ENCODE measurements at places on chromosomes 11 and 22. TPM values are rescaled to one million over a fixed set of nuclear protein-coding genes. Genes with fewer than 3 reads are reported as not detected.

- no peak for DNase-seq
Measured at GRCh38 chr11:91922846-91923245, 301.8 kb upstream of the FAT3 start.

GRCh38 chr11:20656901-20657300 lies 12.5 kb upstream of the NELL1 start:
- no peak for DNase-seq

GRCh38 chr22:27628891-27629631 lies 172.5 kb downstream of the MN1 start:
- no peak for DNase-seq

DNA sequence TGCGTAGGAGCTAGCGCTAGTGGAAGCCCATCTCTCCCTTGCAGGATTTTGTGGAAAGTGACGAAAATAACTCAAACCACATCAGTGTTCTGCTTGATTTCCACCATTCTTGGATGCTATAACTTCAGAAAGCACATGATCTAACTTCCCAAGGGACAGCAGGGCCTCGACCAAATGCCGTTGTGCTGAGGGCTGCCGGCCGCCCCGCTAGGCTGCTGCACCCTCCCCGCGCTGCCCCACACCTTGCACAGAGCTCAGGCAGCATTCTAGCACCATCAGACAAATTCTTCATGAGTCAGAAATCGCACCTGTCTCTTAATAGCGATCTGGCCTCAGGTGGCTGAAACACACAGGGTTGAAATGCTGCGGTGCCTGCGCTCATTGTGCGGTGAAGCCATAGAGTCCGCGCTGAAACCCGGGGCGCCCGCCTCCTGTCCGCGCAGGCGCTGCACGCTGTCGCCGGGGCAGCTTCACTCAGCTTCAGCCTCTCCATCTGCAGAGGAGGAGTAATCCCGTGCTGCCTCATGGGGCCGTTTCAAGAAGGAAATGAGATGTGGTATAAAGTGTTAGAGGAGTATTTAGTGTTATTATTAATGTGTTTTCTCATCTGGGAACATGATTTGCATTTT lies 59.2 kb upstream of the B3GAT1 start:
- DNase-seq: no peak

- no peak for DNase-seq
Measured at GRCh38 chr22:19115628-19116027, 6.6 kb downstream of the DGCR2 start.

- no peak for DNase-seq
Measured at GRCh38 chr11:75591966-75592365, 29.9 kb downstream of the SERPINH1 start.

GRCh38 chr22:32620992-32621391 lies 146.4 kb downstream of the FBXO7 start:
- no peak for DNase-seq

GRCh38 chr11:113908098-113908497 lies 3.5 kb downstream of the HTR3B start:
- no peak for DNase-seq

DNA sequence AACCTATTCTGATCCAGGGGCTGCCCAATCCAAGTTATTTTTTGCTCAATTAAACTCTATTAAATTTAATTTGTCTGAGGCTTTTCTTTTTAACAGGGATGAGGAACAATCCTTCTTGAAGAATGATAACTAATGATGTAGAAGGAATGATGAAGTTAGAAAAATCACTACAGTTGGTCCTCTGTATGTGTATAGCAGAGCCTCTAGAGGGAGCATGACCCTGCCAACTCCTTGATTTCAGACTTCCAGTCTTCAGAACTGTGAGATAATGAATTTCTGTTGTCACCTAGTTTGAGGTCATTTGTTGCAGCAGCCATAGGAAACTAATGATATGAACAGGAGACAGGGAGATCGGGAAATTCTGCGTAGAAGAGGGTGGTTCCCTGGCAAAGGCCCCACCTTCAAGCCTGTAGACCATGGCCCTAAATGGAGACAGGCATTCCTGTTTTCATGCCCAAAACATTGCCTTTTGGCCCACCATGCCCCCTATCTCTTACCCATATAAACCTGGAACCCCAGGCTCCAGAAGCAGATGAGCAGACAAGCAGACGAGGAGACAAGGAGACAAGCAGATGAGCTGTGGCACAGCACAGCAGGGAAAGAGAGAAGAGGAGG lies 7.7 kb upstream of the QSER1 start:
- no peak for DNase-seq

- no peak for DNase-seq
Measured at GRCh38 chr11:131688048-131688693, 317.8 kb downstream of the NTM start.

DNA sequence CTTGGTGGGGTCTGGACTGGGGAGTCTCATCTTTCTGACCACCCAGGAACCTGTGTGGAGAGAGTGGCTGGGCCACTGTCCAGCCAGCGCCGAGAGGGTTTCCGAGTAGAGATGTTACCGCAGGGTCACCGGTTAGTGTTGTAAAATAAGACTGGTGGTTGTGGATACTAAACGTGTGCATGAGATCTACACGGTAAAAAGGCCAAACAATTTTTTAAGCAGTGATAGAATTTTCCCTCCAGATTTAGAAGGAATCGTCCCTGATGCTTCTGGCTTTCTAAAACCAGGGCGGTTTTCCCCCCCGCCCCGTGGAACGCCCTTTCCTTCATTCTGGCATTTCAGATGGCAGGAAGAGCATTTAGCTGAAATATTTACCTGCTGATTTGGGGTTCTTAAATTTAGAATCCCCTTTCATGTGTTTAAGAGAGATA lies 72.6 kb upstream of the PPARA start:
- DNase-seq: no peak

DNA sequence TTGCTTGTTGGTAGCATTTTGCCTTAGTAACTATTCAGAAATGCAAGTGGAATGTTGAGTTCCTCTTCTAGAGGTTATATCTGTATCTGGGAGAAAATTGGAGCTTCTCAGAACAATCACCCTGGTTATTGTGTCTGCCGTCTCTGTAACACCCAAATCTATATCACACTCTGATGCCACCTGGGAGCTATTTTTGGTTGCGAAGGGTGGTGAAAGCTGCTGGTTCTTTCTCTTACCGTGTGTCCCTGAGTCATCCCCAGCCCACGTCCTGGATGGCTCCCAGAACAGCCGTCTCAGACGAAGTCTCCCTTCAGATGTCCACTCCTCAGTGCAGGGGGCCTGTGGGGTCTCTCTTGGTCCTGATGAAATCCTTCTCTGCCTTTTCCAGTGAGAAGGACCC lies 83.5 kb downstream of the C22orf31 start:
- DNase-seq: no peak

DNA sequence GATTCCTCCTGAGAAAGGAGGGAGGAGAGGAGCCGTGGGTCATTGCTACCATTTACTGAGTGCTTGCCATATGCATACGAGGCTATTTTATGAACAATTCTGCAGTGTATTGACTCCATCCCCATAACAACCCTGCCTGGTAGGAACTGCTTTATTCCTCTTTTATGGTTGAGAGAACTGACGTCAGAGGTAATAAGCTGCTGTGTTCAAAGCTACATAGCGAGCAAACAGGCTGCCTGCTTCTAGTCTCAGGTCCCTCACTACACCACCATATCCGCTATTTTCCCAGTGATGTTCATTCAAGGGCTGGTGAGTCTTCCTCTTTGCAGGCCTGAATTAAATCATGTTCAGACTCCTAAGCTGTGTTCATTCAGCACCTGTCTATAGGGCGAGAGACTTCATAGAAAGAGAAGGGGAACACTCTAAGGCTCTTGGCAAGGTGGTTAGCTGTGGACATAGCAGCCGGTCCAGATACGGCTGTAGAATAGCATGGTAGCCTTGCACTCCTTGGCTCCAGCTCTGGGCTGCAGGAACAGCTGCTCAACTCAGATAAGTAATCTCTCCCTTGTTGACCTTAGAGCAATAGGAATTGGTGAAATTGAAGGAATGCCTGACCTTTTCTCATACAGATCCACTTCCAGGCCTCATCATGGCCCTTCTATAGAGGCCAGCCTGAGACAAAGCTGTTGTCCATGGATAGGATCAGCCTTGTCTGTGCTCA lies 82.6 kb downstream of the MICAL2 start:
- no peak for DNase-seq

GRCh38 chr11:34072832-34073231 lies 21.3 kb downstream of the CAPRIN1 start:
- DNase-seq: no peak

GRCh38 chr11:125128450-125128849 lies 17.0 kb upstream of the TMEM218 start:
- no peak for DNase-seq

- DNase-seq: no peak
Measured at GRCh38 chr11:20102397-20102796, 57.9 kb downstream of the DBX1 start.

DNA sequence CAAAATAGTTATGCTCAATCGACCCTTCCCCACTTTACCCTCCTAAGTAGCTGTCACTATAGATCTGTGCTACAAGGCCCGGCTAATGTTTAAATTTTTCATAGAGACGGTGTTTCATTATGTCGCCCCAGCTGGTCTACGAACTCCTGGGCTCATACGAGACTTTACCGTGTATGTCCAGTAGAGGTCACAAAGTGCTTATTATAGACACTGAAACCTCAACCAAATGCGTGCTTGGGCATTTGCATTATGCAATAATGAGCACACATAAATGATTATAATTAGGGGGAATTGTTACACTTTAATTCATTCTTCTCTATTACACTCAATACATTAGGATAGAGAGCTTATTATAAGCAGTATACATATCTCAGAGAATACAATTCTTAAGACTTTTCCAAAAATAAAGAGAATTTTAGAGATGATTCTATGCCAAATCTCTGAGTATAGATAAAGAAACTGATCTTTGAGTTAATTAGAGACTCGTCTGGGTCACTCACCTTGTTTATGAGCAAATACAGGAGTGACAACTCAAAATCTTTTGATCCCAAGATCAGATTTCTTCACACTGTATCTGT lies 12.5 kb upstream of the MRPL16 start:
- DNase-seq: no peak

- no peak for DNase-seq
Measured at GRCh38 chr11:96620464-96621044, 230.7 kb downstream of the JRKL start.

DNA sequence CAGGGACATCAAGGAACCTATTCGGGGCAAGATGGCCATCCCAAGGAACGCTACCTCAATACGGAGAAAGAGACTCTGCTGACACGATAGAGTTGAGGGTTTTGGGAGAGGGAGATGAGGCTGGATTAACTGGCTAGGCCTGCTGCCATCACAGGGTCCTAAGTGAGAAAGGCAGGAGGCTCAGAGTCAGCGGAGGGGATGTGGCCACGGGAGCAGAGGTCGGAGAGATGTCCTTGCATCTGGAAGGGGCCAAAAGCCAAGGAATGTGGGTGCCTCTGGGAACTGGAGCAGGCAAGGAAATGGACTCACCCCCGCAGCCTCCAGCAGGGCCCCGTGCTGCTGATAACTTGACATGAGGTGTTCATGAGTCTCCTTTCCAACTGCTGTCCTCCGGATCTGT lies 31.0 kb upstream of the RFPL3 start:
- DNase-seq: no peak

DNA sequence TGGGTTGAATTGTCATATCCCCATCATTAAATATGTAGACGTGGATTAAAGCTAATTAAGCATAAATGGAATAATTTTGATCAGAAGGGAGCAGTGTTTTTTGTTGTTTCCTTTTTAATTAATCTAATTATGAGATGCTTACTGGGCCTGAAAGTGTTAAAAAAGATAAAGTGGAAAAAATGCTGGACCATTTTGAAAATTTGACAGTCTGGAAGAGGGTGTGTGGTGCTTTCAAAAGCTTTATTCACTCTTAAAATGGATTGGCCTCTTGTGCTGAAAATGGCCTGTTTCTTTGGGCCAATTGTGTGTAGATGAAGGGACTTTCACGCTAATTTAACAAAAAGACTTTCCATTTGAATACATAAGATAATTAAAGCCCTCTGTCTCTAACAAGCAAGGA lies 1.8 kb downstream of the TNRC6B start:
- DNase-seq: no peak

A4GALT gene
- total RNA-seq: 1.3 TPM

CDC45 gene
- 31.7 TPM for total RNA-seq

SF1 gene
- 49.5 TPM for total RNA-seq

OR51A7 gene
- total RNA-seq: not detected

KRTAP5-4 gene
- not detected for total RNA-seq

ALX4 gene
- total RNA-seq: 0.05 TPM

TYR gene
- total RNA-seq: not detected

POU2AF2 gene
- 1.0 TPM for total RNA-seq

OR2AG1 gene
- not detected for total RNA-seq

DEFB131B gene
- not detected for total RNA-seq
